Iris pigment epithelial cell (primary cell): ENCODE measurements at places on chromosomes 3 and 15.
A peak's percentile ranks its signal among the peaks of the same experiment; 100 is the strongest.

GRCh38 chr3:13795816-13796215 is 84.1 kb downstream of the WNT7A start:
- DNase-seq, result no peak

- no peak for DNase-seq
Measured at GRCh38 chr15:61720197-61720704, 340.0 kb downstream of the VPS13C start.

DNA sequence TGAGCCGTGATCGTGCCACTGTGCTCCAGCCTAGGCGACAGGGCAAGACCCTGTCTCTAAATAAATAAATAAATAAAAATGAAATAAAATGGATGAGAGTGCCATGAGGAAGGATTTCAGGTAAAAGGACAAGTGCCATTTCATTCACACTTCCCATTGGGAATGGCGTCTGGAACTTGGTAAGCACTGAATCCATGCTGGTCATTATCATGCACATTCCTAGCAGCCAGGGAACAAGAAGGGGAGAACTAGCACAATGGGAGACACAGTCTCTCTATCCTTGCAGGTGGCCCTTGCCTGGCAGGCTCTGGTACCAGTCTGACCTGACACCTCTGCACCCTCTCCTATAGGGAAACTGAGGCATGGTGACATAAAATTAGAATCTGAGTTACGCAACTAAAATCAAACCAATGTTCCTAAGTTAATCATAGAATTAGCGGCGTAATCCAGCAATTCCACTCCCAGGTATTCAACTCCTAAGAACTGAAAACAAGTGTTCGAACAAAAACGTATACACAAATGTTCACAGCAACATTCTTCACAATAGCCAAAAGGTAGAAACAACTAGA is 70.8 kb upstream of the MFGE8 start:
- DNase-seq, result no peak

- DNase-seq, result no peak
Measured at GRCh38 chr15:100580414-100580813, 21.6 kb downstream of the LINS1 start.

DNA sequence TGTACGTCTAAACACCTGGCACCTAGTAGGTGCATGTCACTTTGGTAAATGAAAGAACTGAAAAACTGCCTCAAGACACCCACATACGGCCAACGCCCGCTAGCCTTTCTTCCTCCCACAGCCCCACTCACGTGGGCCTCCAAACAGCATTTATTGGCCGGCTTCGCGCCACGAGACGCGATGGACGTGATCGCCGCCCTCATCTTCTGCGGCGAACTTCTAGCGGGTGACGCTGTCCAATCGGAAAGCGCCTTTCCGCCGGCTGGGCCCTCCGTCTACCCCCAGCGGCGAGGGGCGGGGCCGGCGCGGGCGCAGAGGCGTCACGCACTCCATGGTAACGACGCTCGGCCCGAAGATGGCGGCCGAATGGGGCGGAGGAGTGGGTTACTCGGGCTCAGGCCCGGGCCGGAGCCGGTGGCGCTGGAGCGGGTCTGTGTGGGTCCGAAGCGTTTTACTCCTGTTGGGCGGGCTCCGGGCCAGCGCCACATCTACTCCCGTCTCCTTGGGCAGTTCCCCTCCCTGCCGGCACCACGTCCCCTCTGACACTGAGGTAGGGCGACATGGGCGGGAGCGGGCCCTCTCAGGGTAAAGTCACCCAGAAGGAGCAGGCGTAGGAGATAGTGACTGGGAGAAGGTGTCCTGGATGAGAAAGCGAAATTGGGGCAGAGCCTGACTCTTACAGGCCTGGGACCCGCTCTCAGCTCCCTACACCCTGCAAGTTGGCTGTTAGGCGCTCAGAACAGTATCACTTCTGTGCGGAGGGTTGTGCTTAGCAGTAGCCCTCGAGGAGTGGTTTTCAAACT is at the start of gene LMLN:
LMLN (plus strand) TSS at position 327 of the 803 bp plus-strand sequence; CDS start at position 356, 29 bp downstream.
- DNase-seq, result peak; percentile 97

DNA sequence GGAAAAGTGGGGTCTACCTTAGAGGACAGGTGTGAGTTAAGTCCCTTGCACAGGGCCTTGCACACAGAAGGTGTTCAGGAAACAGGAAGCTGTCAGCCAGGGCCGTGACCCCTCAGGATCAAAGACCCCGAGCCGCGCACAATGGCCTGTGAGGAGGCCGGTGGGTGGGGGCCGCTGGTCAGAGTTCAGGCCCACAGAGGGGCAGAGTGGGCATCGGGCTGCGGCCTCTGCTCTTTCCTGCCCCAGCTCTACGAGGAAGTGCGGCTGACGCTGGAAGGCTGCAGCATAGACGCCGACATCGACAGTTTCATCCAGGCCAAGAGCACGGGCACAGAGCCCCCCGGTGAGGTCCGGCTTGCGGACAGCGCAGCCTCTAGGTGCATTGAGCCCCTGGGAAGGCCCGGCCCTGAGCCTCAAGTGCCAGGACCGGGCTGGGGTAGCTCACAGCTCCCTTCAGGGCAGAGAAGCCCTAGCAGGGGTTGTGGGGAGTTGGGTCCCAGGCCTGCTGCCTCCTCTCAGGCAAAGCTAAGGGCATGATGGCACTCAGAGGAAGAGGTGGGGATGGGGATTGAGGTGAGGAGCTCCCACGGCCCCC is 37.2 kb downstream of the PSTPIP1 start:
- DNase-seq, result no peak
